Mesothelial cell of epicardium (in vitro differentiated cells): ENCODE measurements at places on chromosomes 1 and 21. TPM values are rescaled to one million over a fixed set of nuclear protein-coding genes. Genes with fewer than 3 reads are reported as not detected.

GRCh38 chr21:28142697-28143096 is 850.0 kb downstream of the LTN1 start:
- peaks cover 16% of the 10 kb centered on the region for H3K36me3 ChIP-seq
- H3K4me3 ChIP-seq: no peak overlapping the region
- H3K27me3 ChIP-seq: no peaks in the 10 kb centered on the region
- peaks cover 28% of the 10 kb centered on the region for H3K4me1 ChIP-seq
- H3K27ac ChIP-seq: peak overlapping the region; percentile 62

- peaks cover 26% of the 10 kb centered on the region for H3K27me3 ChIP-seq
- DNase-seq: no peak
- no peaks in the 10 kb centered on the region for H3K4me1 ChIP-seq
- no peak overlapping the region for H3K27ac ChIP-seq
- H3K36me3 ChIP-seq: no peaks in the 10 kb centered on the region
These were observed 86.4 kb downstream of the TMEM53 start for GRCh38 chr1:44587796-44588460.

DNA sequence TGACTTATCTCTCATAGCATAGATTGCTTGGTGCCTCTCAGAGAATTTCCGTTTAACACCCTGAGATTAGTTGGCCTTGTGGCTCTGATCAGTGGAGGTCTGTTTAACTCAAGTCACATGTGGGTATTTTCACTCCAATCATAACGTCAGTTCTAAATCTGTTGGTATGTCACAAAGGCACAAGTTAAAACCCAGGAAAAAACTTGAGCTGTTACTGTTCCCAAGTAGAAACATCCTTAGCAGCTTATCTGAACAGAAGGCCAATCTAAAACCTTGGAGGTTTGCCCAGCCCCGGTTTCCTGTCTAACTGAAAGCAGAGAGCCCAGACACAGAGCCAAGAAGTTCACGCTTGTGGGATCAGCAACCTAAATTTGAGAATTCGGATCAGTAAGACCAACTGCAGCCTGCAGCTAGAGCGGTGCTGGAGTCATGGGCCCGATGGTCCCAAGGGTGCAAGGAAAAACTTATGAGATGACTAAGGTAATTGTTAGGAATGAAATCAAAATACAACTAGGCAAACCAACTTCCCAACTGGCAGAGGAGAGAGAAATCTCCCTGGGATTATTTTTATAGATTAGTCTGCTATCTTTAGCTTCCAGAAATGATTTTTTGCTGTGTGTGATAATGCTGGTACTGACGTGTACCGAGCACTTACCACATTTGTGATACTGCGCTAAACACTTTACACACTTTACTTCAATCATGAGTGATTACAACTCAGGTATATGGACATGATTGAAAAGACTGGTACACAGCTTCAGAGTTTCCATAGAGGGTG is 90.2 kb upstream of the C1orf21 start:
- H3K27ac ChIP-seq: peak overlapping the region; percentile 81
- peaks cover 11% of the 10 kb centered on the region for H3K4me1 ChIP-seq
- peak; percentile 33 for DNase-seq
- no peaks in the 10 kb centered on the region for H3K36me3 ChIP-seq

DNA sequence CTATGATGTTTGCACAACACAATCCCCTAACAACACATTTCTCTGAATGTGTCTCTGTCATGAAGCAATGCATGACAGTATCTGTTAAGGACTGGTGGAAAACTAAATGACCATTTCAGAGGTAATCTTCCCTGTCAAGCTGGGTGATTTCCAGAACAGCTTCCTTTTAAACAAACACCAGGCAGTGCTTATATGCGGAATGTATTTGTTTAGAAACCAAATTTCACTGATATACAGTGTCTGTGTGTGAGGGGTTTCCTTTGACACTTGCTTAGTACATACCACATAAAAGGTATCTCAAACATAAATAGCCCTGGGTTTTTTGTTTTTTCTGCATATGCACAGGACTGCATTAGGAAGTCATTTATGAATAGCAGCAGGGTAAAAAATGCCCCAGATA is 95.6 kb downstream of the TGFBR3 start:
- H3K27ac ChIP-seq: no peak overlapping the region
- H3K36me3 ChIP-seq: peaks cover 3% of the 10 kb centered on the region
- no peak for DNase-seq
- H3K4me3 ChIP-seq: no peak overlapping the region
- no peaks in the 10 kb centered on the region for H3K27me3 ChIP-seq

DNA sequence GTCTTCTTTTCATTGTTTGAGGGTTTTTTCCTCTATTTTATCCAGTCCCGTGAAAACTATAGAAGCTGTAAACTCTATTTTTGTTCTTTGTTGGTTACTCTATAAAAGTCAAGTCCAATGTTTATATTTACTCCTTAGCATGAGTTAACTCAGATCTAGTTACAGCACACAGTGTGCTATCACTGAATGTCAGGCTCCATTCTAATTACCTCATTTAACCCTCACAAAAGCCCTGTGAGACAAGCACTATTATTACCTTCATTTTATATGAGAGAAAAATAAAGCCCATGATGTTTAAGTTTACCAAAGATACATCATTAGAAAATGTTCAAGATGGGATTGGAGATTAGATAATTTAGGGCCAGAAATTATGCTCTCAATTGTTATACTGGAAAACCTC is 251.4 kb upstream of the SNX7 start:
- H3K36me3 ChIP-seq: peaks cover 6% of the 10 kb centered on the region
- peaks cover 24% of the 10 kb centered on the region for H3K4me1 ChIP-seq
- DNase-seq: no peak

GRCh38 chr1:22347854-22348760 is 103.5 kb upstream of the ZBTB40 start:
- H3K27ac ChIP-seq: no peak overlapping the region
- H3K27me3 ChIP-seq: peaks cover 56% of the 10 kb centered on the region
- DNase-seq: no peak
- no peak overlapping the region for H3K4me3 ChIP-seq
- H3K36me3 ChIP-seq: no peaks in the 10 kb centered on the region

GRCh38 chr21:38291874-38292273 is 35.1 kb downstream of the KCNJ15 start:
- H3K4me3 ChIP-seq: no peak overlapping the region
- no peaks in the 10 kb centered on the region for H3K36me3 ChIP-seq
- H3K27me3 ChIP-seq: no peaks in the 10 kb centered on the region
- H3K4me1 ChIP-seq: peaks cover 17% of the 10 kb centered on the region
- no peak overlapping the region for H3K27ac ChIP-seq

DNA sequence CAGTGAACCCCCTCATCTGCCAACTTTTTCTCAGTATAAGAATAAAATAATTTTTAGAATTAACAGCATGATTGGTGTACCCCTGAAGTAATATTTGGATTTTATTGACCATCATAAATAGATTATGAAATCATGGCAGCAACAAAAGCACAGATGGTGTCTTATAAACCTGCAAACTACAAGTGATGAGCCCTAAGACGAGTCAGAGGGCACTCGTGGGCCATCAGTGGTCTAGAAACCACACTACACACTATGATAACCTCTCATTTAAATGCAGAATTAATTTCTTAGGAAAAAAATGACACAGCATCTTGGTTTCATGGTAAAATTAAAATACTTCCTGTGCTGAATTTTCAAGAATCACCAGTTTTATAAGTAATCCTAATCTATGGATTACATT is 312.4 kb downstream of the PTBP2 start:
- no peak overlapping the region for H3K4me3 ChIP-seq
- H3K4me1 ChIP-seq: no peaks in the 10 kb centered on the region
- no peaks in the 10 kb centered on the region for H3K36me3 ChIP-seq

GRCh38 chr1:90045853-90046563 is 51.1 kb downstream of the ZNF326 start:
- no peaks in the 10 kb centered on the region for H3K27me3 ChIP-seq
- H3K36me3 ChIP-seq: no peaks in the 10 kb centered on the region
- H3K4me3 ChIP-seq: no peak overlapping the region
- H3K4me1 ChIP-seq: peaks cover 7% of the 10 kb centered on the region
- no peak for DNase-seq
- H3K27ac ChIP-seq: no peak overlapping the region

GRCh38 chr1:15574741-15575140 is 10.1 kb downstream of the AGMAT start:
- no peaks in the 10 kb centered on the region for H3K4me1 ChIP-seq
- no peak overlapping the region for H3K4me3 ChIP-seq
- no peaks in the 10 kb centered on the region for H3K27me3 ChIP-seq
- DNase-seq: no peak

DNA sequence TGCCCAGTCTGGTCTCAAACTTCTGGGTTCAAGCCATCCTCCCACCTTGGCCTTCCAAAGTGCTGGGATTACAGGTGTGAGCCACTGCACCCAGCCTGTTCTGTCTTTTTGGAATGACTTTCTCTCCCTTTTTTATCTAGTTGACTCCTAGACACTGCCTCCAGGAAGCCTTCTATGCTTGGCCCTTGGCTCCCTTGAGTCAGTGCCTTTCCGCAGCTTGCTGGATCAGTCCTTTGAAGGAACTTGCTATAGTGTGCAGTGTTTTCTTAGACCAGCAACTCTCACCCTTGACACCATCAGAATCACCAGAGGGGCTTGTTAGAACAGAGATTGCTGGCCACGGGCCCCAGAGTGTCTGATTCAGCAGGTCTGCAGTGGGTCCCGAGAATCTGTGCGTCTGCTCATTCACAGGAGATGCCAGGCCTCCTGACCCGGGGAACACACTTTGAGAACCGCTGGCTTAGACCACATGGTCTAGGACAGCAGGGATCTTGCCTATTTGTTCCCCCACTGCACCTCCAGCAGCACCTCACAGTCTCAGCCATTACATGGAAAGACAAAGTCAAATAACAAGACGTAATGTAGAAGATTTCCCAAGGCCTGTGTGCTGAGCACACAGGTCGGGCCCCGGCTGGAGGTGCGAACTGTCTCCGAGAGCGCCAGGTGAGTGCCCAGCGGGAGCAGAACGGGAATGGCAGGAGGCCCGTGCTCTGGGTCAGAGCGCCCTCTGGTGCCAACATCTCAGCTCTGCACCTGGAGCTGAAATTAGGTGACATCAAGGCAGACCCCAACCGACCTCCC is 27.4 kb upstream of the CTPS1 start:
- H3K27me3 ChIP-seq: peaks cover 1% of the 10 kb centered on the region
- DNase-seq: peak; percentile 55
- no peaks in the 10 kb centered on the region for H3K36me3 ChIP-seq
- peaks cover 2% of the 10 kb centered on the region for H3K4me1 ChIP-seq
- peak overlapping the region; percentile 6 for H3K4me3 ChIP-seq
- no peak overlapping the region for H3K27ac ChIP-seq

DNA sequence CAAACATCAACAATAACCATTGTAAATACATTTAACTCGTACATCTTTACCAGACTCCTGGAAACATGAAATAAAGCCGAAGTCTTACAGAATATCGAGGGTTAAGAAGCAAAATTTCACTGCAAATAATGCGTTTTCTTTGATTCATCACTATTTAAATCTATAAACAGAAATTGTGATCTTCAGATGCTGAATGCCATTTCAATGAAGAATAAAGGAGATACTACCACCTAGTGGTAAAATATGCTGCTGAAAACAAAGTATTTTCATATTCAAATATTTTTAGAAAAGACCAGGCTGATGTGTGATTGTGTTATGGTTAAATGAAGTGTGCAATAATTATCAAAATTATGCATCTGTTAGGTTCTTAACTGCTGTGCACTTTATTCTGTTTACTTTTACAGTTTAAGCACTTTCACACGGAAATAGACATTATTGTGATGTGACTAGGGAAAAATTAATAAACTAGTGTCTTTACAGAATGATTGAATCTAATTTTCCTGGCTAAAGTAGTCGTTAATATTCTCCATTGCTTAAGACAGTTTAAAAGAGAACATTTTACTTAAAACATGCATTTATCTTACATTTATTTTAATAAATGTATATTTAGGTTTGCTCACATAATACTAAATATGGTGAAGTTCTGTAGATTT is 1093.1 kb downstream of the MRPL39 start:
- H3K27ac ChIP-seq: no peak overlapping the region
- no peak for DNase-seq
- no peak overlapping the region for H3K4me3 ChIP-seq
- H3K4me1 ChIP-seq: no peaks in the 10 kb centered on the region

- H3K36me3 ChIP-seq: no peaks in the 10 kb centered on the region
- DNase-seq: peak; percentile 56
- H3K27me3 ChIP-seq: peaks cover 42% of the 10 kb centered on the region
- no peak overlapping the region for H3K4me3 ChIP-seq
- no peak overlapping the region for H3K27ac ChIP-seq
These were observed 274.5 kb downstream of the CTH start for GRCh38 chr1:70685300-70686286.

DNA sequence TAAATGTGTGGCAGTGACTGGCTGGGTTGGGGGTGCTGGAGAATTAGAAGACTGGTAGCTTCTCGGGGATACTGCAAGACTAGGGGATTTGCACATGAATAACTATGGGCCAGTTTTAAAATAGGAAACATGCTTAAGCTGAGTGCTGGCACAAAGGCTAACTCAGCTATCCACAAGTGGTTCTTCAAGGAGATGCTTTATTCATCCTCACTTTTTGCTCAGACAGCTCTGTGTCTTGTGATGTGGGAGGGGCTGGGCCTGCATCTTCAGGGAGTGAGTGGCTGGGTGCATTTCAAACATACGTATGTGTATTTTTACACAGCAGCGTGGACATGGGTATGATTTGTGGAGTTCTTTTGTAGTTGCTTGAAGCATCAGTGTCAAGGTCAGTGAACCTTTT is 2.3 kb downstream of the COQ8A start:
- peaks cover 23% of the 10 kb centered on the region for H3K4me1 ChIP-seq
- no peaks in the 10 kb centered on the region for H3K36me3 ChIP-seq
- DNase-seq: no peak
- no peak overlapping the region for H3K4me3 ChIP-seq

DNA sequence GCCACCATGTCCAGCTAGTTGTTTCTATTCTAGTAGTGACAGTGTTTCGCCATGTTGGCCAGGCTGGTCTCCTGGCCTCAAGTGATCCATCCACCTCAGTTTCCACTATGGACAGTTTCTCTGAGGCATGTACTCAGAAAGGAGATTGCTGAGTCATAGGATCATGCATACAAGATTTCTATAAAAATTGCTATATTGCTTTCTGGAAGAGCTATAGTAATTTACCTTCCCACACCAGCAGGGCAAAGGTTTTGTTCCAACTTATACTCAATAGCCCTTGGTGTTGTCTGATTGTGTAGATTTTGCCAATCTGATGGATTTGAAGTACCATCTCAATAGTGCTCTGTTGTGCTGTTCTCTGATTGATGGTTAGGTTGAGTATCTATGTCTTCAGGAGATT is 15.6 kb upstream of the ATP1A1 start:
- H3K4me1 ChIP-seq: peaks cover 18% of the 10 kb centered on the region
- DNase-seq: no peak
- H3K4me3 ChIP-seq: no peak overlapping the region
- no peaks in the 10 kb centered on the region for H3K27me3 ChIP-seq
- no peaks in the 10 kb centered on the region for H3K36me3 ChIP-seq
- no peak overlapping the region for H3K27ac ChIP-seq

- H3K36me3 ChIP-seq: no peaks in the 10 kb centered on the region
- peaks cover 59% of the 10 kb centered on the region for H3K4me1 ChIP-seq
- peak; percentile 64 for DNase-seq
- no peaks in the 10 kb centered on the region for H3K27me3 ChIP-seq
- H3K4me3 ChIP-seq: peak overlapping the region; percentile 7
These were observed 25.3 kb downstream of the ADAM30 start for GRCh38 chr1:119870917-119871596.

- H3K36me3 ChIP-seq: no peaks in the 10 kb centered on the region
- H3K27ac ChIP-seq: no peak overlapping the region
- no peaks in the 10 kb centered on the region for H3K27me3 ChIP-seq
- peaks cover 6% of the 10 kb centered on the region for H3K4me1 ChIP-seq
These were observed 138.6 kb downstream of the SYT14 start for GRCh38 chr1:210076620-210077019.

The PHGDH gene
- total RNA-seq: 142 to 151 TPM (median 149 TPM) in 3 replicates

The EXTL1 gene
- 6.9 to 8.2 TPM (median 7.1 TPM) in 3 replicates for total RNA-seq

The AIM2 gene
- 0.27 to 0.96 TPM (median 0.61 TPM) in 3 replicates for total RNA-seq

The CRP gene
- not detected in 3 replicates for total RNA-seq

The GPATCH4 gene
- 22.7 to 24.0 TPM (median 23.6 TPM) in 3 replicates for total RNA-seq

The GADD45A gene
- 74.2 to 80.2 TPM (median 77.7 TPM) in 3 replicates for total RNA-seq

The ARHGAP30 gene
- total RNA-seq: 1.4 to 1.9 TPM (median 1.6 TPM) in 3 replicates

The KANK4 gene
- total RNA-seq: 34.3 to 36.5 TPM (median 35.2 TPM) in 3 replicates
